A673 (cell line): ENCODE measurements at places on chromosomes 12 and 14. TPM values are rescaled to one million over a fixed set of nuclear protein-coding genes. Genes with fewer than 3 reads are reported as not detected.

GRCh38 chr14:77105145-77105939, 7.3 kb downstream of the CIPC start:
- peaks cover 21% of the 10 kb centered on the region for H3K36me3 ChIP-seq
- peaks cover 16% of the 10 kb centered on the region for H3K4me1 ChIP-seq
- DNase-seq = no peak
- H3K27ac ChIP-seq = no peak overlapping the region
- H3K27me3 ChIP-seq = no peaks in the 10 kb centered on the region
- no peak overlapping the region for H3K4me3 ChIP-seq

The SLC39A2 gene
- not detected in 2 replicates for total RNA-seq

The SDR9C7 gene
- total RNA-seq = not detected in 2 replicates

DNA sequence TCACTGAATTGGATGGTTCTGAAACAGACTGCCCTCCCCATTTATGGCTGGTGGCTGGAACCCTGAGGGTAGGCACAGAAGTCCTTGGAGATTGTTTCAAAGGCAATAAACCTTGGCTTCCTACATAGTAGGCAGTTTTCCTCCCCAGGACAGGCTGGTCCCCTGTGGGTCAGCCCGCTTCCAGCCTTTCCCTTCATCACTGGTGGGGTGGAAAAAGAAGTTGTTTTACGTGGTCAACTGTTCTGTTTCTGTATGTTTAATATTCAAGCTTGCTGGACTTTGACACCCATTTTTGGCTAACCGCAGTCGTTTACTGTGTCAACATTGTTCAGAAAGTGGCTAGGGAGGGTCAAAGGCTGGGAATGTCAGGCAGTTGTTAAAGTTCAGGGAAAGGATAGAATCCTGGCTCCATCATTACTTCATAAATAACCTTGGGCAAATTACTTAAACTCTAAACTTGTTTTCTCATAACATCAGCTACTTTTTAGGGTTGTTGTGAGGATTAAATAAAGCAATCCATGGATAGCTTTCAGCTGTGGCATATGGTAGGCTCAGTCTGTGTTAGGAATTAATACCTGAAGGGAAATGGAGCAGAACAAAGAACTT, 2.4 kb downstream of the KLHDC2 start:
- peak overlapping the region; percentile 99 for H3K4me3 ChIP-seq
- H3K27ac ChIP-seq = peak overlapping the region; percentile 98
- H3K36me3 ChIP-seq = peaks cover 16% of the 10 kb centered on the region
- no peaks in the 10 kb centered on the region for H3K4me1 ChIP-seq
- no peaks in the 10 kb centered on the region for H3K27me3 ChIP-seq

- H3K27me3 ChIP-seq = peaks cover 7% of the 10 kb centered on the region
- no peaks in the 10 kb centered on the region for H3K36me3 ChIP-seq
- H3K4me3 ChIP-seq = no peak overlapping the region
- H3K27ac ChIP-seq = no peak overlapping the region
- no peak for DNase-seq
- H3K4me1 ChIP-seq = no peaks in the 10 kb centered on the region
Observed at GRCh38 chr12:130097798-130098255, 64.4 kb upstream of the FZD10 start.
